Heart right ventricle (tissue), 16 donors: ENCODE measurements at places on chromosomes 3 and 15. TPM values are rescaled to one million over a fixed set of nuclear protein-coding genes. Genes with fewer than 3 reads are reported as not detected.
A peak's percentile ranks its signal among the peaks of the same experiment; 100 is the strongest.

GRCh38 chr15:64642875-64643274, 132.5 kb downstream of the RBPMS2 start:
- DNase-seq, result no peak

GRCh38 chr15:85412956-85413854, 32.8 kb downstream of the AKAP13 start:
- DNase-seq, result peak; percentile 50

DNA sequence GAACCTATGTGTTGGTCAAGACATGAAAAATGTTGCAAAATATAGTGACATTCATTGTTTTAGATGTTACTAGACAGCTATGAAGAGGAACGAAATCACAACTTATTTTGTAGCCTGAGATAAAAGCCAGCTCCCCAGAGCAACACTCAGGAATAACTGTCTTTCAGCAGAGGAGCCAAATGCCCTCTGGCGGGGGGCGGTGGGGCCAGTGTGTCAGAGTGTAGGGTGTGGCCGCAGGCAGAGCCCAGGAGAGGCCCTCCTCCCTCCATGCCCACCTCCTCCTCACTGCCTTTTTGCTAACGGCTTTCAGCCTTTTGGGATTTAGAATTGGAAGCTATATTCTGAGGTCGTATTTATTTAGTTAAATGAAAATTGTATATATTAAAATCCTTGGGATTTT, 16.9 kb downstream of the APOD start:
- DNase-seq, result no peak

DNA sequence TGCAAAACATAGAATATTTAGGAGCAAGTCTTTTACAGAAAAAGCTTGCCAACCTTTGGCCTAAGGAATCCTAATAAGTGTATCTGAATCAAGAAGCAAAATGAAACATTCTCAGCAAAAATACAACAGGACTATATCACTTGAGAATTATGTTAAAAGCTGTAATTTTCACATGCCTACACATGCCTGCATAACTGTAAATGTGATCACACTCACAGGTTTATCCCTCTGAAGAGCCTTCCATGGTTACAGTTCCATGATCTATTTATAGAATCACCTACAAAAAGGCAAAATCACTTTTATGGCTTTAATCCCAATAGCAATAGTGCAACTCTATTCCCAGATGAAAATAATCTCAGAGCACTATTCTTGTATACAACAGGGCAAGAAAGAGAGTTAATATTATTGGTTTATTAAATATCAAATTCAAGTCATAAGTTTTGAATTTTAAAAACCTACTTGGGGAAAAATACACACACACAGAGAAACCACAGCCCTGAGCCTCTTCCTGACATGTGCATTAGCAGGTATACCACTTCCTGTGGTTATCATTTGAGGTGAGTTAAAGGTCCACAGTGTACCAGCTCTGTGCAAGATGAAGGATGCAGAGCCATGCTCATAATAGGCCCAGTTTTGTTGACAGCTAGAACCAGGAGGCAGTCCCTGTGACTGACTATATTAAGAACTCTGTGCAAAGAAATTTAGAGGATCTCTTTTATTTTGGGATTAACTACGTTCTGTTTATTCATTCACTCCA, 252.5 kb upstream of the TGFBR2 start:
- no peak for DNase-seq

- DNase-seq, result peak; percentile 35
Measured at GRCh38 chr15:62164396-62165103, 535 bp downstream of the C2CD4B start.

DNA sequence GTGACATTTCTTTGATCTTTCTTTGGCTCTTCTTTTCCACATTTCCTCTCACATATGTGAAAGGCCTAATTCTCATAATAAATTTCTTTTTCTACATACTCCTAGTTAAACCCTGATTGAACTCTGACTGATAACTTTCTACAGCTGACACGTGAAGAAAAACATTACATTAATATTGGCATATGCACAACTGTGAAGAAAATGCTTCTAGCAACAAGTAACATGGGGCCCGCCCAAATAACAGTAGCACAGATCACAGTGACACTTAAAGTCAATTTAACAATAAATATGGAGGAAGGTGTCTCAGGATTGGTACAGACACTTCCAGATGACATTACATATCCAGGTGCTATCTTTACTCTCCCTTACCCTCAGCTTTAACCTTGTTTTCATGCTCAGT, 317.6 kb upstream of the ZNF385D start:
- no peak for DNase-seq

The ULK3 gene
- total RNA-seq, result 25.4 TPM

The LRRC3B gene
- 0.15 TPM for total RNA-seq

The CCR8 gene
- total RNA-seq, result not detected

The ASB14 gene
- total RNA-seq, result 8.1 TPM
